ENCODE measurements at places on chromosomes 7 and 10.

- no peak for DNase-seq
These were observed 24.7 kb downstream of the PNLIPRP3 start for GRCh38 chr10:116452338-116452720.

- DNase-seq: no peak
These were observed 146.3 kb upstream of the CELF2 start for GRCh38 chr10:10871352-10871751.

- no peak for DNase-seq
These were observed 639.9 kb downstream of the PHTF2 start for GRCh38 chr7:78438433-78438832.

- no peak for DNase-seq
These were observed 8.4 kb upstream of the SAMD8 start for GRCh38 chr10:75102830-75103673.

- DNase-seq: no peak
These were observed 218.0 kb downstream of the PHF14 start for GRCh38 chr7:11191574-11192220.

- no peak for DNase-seq
These were observed 13.4 kb downstream of the AMZ1 start for GRCh38 chr7:2701424-2701823.

DNA sequence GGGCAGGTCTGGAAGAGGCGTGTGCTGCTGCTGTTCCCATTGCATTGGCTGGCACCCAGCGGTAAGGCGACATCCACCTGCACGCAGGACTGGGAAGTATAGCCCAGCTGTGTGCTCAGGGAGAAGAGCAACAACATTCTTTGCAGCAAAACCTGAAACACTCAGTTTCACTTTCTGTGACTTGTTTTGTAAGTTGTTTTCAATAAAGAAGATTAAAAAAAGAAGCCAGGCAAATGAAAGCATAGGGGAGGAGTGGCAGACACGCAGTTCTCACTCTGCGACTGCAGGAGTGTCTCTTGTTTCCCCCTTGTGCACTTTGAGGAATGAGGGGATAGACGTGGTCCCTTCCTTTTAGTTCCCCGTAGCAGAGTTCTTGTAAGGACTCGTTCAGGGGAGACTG lies 5.8 kb downstream of the FBH1 start:
- DNase-seq: no peak

DNA sequence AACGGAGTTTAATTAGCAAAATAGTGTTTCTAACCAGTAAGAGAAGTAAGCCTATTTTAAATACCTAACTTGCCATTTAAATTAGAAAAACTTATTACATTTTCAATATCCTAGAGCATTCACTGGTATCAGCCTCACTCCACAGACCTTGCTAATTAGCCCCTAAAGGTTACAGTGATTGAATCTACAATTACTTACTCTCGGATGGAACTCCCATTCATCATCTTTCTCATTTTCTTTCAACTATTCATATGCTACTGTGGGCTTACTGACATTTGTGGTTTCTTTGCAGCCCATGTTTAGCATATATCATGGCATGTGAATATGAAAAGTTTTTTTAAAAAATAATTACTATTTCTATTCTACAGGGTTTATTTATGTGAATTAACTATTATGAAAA lies 86.4 kb downstream of the GPR37 start:
- no peak for DNase-seq
